B cell (primary cell): ENCODE measurements at places on chromosomes 1 and 21. TPM values are rescaled to one million over a fixed set of nuclear protein-coding genes. Genes with fewer than 3 reads are reported as not detected.

GORAB gene
- 24.2 and 32.5 TPM in 2 replicates for total RNA-seq

CFAP107 gene
- total RNA-seq: not detected in 2 replicates

LSM10 gene
- 70.6 and 73.5 TPM in 2 replicates for total RNA-seq

NBPF10 gene
- 12.6 and 13.4 TPM in 2 replicates for total RNA-seq

PGLYRP3 gene
- total RNA-seq: not detected in 2 replicates

AIM2 gene
- total RNA-seq: 68.4 and 72.1 TPM in 2 replicates

SFT2D2 gene
- total RNA-seq: 68.3 and 79.0 TPM in 2 replicates

PLA2G2D gene
- total RNA-seq: 1.7 and 2.3 TPM in 2 replicates

C8A gene
- total RNA-seq: not detected in 2 replicates

DMRTA2 gene
- total RNA-seq: not detected in 2 replicates

CFHR2 gene
- not detected in 2 replicates for total RNA-seq

ELAPOR1 gene
- 1.7 and 2.2 TPM in 2 replicates for total RNA-seq

THEM5 gene
- not detected in 2 replicates for total RNA-seq

C1orf74 gene
- 3.4 and 4.1 TPM in 2 replicates for total RNA-seq

CFHR1 gene
- total RNA-seq: not detected in 2 replicates

TMEM125 gene
- not detected in 2 replicates for total RNA-seq
